ENCODE measurements at places on chromosomes 2 and 18.
A peak's percentile ranks its signal among the peaks of the same experiment; 100 is the strongest.

DNA sequence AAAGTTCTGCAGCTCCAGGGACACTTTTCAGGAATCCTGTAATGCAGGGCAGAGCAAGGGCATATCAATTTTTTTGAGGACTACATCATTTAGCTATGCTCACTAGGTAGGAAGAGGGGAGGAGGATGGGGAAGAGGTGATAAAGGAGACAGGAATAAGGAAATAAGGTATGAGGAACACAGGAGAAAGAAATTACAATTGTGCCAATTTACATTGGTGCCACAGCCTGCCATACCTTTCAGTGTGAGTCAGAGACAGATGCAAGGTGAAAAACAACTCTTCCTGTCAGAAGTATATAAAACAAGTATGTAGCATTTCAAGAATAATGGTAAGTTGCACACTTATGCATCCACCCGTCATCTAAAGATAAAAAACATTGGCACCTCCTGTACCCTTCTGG is 5.4 kb upstream of the MRPS9 start:
- DNase-seq, result no peak

GRCh38 chr2:178241844-178242551 is 47.7 kb downstream of the OSBPL6 start:
- DNase-seq, result no peak

DNA sequence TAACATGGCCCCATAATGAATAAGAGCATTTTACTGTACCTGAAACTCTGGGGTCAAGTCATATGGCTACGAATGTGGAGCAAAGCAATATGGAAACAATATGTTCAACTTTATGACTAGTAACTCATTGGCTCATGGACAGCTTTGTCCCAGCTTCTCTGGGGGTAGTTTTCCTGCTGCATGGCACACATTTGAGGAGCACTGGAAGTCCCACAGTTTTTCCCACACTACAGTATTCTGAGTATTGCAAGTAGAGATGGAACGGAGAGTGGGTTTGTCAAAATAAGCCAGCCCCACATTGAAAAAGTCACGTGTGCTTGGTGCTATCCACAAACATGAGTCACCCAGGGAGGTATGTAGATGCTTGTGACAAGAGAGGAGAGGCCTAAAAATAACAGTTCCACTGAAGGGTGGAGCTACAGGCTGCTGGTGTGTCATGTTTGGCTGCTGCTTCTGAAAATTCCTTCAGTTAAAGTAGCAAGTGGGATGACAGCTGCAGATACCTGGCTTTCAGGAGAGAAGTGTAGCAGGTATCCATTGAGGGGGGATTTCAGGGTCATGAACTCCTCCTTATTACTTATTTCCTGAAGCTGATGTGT is 48.2 kb upstream of the CTAGE1 start:
- DNase-seq, result peak; percentile 21

- DNase-seq, result no peak
These were observed 494.4 kb downstream of the FBXO15 start for GRCh38 chr18:73653251-73653650.

DNA sequence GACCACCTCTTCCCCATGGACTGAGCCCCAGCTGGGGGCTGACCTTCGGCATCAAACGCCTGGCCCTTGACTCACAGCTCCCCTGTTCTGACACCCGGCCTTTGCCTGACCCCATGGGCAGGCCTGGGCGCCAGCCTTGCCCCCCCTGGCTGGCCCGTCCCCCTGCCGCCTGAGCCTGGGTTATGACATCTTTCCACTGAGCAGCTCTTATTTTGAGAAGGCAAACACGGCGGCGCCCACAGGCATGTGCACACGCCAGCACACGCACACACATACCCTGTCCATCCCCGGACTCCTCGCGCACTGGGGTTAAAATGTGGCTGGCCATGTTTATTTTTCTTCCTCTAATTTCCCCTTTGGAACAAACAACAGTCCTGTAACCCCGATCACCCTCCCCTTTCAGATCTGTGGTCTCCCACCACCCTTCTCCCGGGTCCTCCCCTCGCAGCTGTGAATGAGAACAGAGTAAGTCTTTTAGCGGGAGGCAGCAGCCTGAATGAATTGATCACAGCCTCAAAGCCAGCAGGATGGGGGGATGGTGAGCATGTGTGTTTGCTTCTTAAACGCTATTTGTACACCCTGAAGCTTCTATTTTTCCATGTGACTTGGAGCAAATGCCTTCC is 11.8 kb upstream of the ATOH8 start:
- no peak for DNase-seq

DNA sequence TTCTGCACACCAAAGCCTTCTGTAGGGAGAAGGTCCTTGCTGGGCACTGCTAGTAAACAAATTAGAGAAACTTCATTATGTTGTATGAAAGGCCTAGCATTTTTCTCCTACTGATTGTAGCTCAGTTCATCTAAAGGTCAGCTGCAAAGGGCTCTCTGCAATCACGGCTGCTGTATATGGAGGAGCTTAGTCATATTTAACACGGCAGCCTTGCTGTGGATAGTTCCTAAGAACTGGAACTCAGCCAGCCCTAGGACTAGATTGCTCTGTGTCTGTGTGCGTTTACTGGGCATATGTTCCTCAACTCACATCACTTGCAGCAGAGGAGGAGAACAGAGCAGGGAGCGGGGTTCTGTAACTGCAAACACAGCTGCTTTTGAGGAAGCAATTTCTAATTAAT is 1103.9 kb upstream of the KLHL29 start:
- no peak for DNase-seq

DNA sequence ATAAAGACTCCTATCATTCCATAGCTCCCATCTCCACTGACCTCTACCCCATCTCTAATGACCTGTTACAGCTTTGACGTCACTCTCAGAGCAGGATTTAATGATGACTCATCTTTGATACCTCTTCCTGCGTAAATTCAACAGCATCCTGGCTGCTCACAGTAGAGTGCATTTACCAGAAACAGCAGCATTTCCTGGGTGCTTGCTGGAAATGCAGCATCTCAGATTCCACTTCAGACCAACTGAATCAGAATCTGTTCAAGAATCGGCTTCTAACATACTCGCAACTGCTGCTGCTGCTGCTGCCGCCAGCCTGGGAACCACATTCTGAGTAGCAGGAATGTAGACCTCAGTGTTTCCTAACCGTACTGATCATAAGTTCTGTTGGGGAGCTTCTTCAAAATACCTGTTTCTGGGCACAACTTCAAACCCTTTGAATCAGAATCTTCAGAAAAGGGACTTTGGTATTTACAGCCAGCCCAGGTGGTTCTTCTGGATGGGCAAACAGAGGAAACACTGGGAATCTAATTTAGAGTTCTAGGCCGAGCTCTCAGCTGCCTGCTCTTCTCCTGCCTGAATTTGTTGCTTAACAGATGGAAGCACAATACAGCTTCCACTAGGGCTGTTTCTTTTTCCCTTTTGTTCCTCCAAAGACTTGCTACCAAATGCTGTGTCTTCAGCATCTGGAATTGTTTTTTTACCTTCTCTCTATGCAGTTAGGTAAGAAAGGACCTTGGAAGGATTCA is 241.4 kb downstream of the NCKAP5 start:
- no peak for DNase-seq

GRCh38 chr2:12262681-12263436 is 453.9 kb upstream of the TRIB2 start:
- no peak for DNase-seq

DNA sequence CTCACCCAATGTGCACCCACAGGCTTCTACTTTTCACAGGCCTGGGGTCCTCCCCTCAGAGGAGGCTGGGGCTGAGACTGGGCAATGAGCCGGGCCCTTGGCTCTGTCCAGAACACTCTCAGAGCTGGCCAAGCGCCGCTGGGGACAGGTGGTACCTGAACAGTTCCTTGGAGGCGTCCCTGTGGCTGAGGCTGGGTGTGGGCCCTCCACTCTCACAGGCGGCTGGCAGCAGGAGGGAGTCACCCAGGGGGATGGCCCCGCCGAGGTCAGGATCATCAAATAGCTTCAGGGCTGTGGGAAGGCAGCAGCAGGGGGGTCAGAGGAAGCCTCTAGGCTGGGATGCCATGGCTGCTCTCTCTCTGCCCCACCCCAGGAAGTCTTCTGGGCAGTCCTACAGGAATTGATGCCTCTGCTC is 27.1 kb downstream of the HS1BP3 start:
- DNase-seq, result no peak

- DNase-seq, result no peak
These were observed 94.1 kb upstream of the CD302 start for GRCh38 chr2:159891917-159892730.

GRCh38 chr2:8394131-8394530 is 287.7 kb upstream of the ID2 start:
- DNase-seq, result no peak

DNA sequence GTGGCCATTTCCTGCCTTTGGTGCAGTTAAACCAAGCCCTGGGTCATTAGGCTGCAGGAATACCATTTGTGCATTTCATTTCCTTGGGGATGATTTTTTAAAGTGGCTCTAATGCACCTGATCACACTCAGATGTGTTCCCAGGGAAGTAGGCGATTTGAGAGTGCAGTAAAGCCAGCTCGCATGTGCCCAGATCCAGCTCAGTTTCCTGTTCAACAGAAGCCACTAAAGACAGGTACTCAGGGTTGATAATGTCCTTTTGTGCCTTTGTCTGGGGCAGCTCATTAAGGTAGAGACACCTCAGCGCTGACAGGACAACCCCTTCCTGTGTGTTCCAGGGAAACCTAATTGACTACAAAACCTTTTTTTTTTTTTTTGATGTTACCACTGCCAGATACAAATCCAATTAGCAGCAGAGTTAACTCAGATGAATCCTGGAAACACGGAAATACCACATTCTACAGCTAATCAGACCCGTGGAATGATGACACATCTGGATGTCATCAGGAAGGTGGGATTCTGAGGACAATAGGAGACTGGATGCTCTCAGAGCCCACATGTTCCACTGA is 15.2 kb upstream of the CHRNA1 start:
- DNase-seq, result no peak

Measured in activated CD8-positive, alpha-beta memory T cell treated with anti-CD3 and anti-CD28 coated beads for 4 hours (primary cell).